Right atrium auricular region (tissue), 2 donors: ENCODE measurements at places on chromosomes 12 and 14. TPM values are rescaled to one million over a fixed set of nuclear protein-coding genes. Genes with fewer than 3 reads are reported as not detected.

The KLRB1 gene
- 0.75 TPM for total RNA-seq

The SCN8A gene
- total RNA-seq, result 0.19 TPM

The CCDC196 gene
- not detected for total RNA-seq

The ZFHX2 gene
- total RNA-seq, result 0.85 TPM

The TAC3 gene
- total RNA-seq, result not detected

The IL26 gene
- not detected for total RNA-seq

The GPR135 gene
- total RNA-seq, result 5.0 TPM

The RFLNA gene
- 0.59 TPM for total RNA-seq

DNA sequence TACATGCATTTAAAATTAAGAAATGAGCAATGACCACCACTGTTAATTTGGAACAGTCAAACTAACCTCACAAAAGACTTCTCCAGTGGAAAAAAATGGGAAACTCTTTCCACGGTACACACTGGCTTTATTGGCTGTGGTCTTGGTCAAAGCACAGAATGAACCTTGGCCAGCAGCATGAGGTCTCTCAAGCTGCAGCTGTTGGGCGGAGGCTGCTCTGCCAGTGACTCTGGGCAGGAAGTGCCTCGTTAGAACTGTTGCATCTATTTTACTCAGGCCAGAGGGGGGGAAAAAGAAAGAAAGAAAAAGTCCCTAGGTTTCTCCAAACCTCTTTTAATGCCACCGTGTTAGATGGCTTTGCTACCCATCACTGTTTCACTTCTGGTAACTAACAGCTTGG lies 279.8 kb upstream of the DIO2 start:
- DNase-seq, result no peak

GRCh38 chr14:47524524-47524923 lies 150.9 kb downstream of the MDGA2 start:
- DNase-seq, result no peak

DNA sequence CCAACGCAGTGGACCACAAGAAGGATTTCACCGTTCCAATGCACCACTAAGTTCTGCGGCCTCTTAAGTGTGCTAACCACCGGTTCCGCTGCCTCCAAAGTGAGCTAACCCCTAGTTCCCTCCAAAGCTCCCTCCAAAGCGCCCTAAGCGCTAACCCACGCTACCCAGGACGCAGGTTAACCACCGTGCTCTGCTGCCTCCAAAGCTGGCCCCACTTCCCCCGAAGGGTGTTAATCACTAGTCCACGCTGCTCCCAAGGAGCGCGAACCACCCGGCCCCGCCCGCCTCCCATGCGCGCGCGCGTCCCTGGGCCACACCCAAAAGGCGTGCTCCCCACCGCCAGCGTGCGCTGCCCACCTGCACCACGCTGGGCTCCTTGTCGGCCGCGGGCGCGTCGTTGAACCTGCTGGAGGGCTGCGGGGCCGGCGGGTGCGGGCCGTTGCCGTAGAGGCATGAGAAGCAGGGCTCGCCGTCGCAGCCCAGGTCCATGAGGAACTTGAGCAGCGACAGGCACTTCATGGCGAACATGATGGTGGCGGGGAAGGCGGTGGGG lies 11.7 kb downstream of the FAM181A start:
- no peak for DNase-seq

GRCh38 chr12:123043536-123044001 lies 63.1 kb downstream of the ARL6IP4 start:
- peak; percentile 81 for DNase-seq

- no peak for DNase-seq
Observed at GRCh38 chr12:75378354-75378753, 12.5 kb upstream of the GLIPR1L2 start.

DNA sequence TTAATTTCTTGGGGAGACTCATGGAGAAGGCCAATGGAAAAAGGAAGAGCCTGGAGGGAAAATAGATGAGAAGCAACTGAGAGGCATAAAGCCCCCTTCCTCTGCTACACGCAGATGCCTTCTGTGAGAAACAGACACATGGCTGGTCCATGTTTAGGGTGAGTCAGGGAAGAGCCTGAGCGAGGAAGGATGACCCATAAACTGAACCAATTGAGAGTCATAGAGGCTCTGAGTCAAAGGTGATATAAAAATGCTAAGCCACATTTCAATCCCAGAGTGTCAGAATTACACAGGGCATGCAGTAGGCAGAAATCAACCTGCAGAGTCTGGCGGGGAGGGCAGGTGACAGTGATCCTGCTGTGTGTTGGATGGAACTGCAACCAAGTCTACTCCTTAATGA lies 30.1 kb upstream of the NEDD1 start:
- no peak for DNase-seq

GRCh38 chr12:114815026-114815795 lies 131.2 kb upstream of the TBX3 start:
- DNase-seq, result no peak

GRCh38 chr12:110741341-110742095 lies 1.2 kb downstream of the PPP1CC start:
- DNase-seq, result peak; percentile 55

- no peak for DNase-seq
Observed at GRCh38 chr12:72148709-72149108, 123.5 kb upstream of the TRHDE start.

- peak; percentile 32 for DNase-seq
Observed at GRCh38 chr12:4584896-4585295, 22.9 kb downstream of the DYRK4 start.

- no peak for DNase-seq
Observed at GRCh38 chr12:69039911-69040310, 106.9 kb upstream of the CPM start.

DNA sequence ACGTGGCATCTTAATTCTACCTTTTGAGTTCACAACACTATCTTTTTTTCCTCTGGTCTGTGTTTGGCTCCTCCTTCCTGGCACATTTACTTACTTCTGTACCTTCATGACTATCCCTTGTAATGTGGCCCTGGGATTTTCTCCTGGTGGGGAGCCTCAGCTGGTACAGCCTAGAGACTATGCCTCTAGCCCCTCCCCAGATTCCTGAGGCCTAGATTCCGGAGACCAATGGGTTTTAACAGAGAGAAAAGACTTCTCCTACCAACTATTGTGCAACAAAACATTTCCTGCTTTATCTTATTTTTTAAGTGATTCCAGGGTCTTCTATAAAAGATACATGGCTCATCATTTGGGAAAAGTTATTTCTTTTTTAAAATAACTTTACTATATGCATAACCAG lies 216.2 kb upstream of the KRR1 start:
- DNase-seq, result no peak

GRCh38 chr12:93219947-93220346 lies 157.8 kb upstream of the NUDT4 start:
- DNase-seq, result no peak

DNA sequence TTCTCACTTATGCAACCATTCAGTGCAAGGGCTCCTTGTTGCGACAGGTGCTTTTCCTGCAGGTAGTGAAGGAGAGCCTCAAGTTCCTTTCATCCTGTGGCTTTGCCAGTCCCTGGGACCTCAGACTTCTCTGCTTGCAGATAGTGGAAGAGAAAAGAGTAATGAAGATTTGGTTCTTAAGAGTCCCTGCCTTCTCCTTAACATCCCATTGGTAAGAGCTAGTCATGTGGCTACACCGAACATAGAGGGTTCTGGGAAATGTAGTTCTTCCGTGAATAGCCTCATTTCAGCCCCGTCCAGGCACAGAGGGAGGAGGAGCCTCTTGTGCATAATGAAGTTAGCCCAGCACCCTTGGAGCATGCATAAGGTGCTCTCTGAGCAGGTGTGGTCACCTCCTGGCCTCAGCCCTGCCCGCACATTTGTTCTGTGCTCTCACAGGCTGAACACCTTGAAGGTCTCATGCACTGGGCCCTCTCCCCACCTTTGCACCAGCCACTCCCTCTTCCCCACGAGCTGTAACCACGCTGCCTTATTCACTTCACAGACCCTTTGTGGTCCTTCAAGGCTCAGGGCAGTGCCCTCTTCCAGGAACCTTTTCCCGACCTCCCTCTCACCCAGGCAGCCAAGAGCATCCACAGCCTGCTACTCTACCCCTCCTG lies 134.0 kb downstream of the BCL11B start:
- no peak for DNase-seq

- DNase-seq, result no peak
Observed at GRCh38 chr12:111211910-111212757, 156.8 kb downstream of the PHETA1 start.

DNA sequence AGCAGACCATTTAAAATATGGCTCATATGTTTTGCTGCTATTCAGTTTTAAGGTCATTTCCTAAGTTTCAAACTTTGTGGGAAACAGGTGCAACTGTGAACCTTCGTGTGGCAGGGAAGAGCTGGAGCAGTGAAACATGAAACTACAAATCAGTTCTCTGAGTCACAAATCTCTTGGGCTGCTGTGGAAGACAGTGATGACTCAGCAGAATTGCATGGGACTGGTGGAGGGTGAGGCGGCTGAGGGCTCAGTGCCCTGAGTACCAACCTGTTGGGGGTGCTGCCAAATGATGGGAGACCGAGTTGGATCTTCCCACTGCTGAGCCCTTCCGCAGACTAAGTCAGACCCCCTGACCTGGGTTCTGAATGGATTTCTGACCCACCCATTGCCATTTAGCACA lies 8.4 kb upstream of the CALM1 start:
- DNase-seq, result no peak

- no peak for DNase-seq
Observed at GRCh38 chr12:12461923-12462315, 100.7 kb downstream of the DUSP16 start.

DNA sequence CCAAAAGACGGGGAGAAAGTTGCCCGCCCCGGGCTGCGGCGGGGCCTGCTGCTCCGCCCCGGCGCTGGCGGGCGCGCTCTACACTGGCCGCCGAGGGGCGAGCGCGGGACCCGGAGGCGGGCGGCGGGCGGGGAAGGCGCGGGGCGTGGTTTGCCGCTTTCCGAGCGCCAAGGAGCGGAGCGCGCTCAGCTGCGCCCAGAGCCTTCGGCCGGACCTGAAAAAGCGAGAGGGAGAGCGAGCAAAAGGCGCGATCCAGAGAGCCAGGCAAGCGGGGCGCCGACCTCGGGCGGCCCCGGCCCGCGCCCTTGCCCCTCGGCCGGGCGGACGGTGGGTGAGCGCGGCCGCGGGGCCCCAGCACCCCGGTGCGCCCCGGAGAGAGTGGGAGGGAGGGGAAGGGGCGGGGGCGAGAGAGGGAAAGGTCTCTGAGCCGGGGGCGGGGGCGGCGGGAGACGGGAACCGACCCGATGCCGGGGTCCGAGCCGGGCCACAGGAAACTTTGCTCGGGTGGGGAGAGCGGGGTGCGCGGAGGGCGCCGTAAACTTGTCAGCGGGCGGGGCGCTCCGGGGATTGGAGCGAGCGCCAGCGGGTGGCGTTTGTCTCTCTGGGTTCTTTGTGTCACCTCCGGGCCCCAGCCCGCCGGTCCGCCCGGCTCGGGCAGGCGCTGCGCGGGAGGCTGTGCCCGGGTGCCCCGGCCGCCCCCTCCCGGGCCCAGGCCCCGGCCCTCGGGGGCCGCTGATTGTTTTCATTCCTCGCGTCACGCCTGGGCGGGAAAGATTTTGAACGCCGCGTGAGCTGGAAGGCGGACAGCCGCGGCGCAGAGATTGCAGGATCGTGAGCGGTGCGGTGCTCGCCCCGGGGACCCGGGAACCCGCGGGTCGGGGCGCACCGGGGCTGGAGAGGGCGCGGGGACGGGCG lies at the start of gene SYNE2:
Gene SYNE2 (plus strand): TSS at position 188 of the 915 bp plus-strand sequence. CDS start 56,145 bp downstream, outside the sequence.
- DNase-seq, result no peak

DNA sequence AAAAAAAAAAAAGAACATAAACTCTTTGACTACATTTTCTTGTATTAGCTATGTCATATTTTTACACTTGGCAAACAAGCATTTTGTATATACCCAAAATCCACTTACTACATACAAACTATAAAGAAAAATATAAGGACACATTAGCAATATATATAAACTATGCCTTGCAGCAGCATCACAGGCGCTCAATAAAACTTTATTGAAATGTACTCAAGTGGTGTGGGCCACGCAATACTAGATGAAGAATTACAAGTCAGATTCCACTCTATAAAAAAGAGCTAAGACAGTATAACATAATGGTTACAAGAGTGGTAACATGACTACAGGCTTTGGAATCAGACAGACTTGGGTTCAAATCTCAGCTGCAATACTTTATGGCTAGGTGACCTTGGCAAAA lies 3.1 kb upstream of the AP4S1 start:
- no peak for DNase-seq

- DNase-seq, result no peak
Observed at GRCh38 chr14:23481362-23481970, 12.0 kb downstream of the NGDN start.

- no peak for DNase-seq
Observed at GRCh38 chr14:45715946-45716345, 462.9 kb upstream of the MIS18BP1 start.

DNA sequence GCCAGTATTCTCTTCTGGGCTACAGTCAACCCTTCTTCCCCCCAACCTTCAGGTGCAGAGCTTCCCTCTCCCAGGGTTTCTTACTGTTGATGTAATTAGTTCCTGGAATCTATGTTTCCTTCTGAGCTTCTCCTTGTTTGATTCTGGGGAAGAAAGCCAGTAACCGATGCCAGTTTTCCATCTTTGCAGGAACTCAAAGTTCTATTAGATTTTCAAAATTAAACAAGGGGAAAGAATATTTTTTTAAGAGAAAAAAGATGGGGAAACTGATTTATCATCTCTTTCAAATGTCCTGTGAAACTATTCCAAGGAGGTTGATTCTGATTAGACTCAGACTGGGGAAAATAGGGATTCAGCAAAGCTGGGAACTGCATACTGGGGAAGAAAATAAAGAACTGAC lies 17.9 kb upstream of the FAM234B start:
- DNase-seq, result no peak

DNA sequence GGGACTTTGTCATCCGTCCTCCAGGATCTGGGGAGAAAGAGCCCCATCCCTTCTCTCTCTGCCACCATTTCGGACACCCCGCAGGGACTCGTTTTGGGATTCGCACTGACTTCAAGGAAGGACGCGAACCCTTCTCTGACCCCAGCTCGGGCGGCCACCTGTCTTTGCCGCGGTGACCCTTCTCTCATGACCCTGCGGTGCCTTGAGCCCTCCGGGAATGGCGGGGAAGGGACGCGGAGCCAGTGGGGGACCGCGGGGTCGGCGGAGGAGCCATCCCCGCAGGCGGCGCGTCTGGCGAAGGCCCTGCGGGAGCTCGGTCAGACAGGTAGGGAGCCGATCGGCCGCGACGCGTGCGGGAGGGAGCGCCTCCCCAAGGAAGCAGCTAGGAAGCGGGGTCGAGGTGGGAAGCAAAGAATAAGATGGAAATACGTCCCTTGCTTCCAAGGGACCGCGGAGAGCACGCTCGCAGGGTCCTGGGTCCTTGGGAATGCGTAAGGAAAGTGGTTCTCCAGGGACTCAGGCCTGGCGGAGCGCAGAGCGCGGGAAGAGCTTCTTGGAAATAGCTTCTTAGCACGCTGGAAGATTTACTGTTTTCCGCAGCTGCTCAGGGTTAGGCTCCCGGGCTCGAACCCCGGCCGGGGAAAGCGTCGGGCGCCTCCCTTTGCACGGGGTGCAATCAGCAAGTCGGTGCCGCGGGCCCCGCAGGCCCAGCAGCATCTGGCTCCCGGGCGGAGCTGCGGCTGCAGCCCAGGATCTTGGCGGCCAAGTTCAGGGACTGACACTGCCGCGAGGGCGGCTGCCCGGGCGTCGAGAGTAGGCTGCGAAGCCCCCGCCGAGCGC lies 457 bp downstream of the SOCS2 start:
- DNase-seq, result no peak
